Left kidney (tissue), 8 donors: ENCODE measurements at places on chromosomes 12 and 14. TPM values are rescaled to one million over a fixed set of nuclear protein-coding genes. Genes with fewer than 3 reads are reported as not detected.

DNA sequence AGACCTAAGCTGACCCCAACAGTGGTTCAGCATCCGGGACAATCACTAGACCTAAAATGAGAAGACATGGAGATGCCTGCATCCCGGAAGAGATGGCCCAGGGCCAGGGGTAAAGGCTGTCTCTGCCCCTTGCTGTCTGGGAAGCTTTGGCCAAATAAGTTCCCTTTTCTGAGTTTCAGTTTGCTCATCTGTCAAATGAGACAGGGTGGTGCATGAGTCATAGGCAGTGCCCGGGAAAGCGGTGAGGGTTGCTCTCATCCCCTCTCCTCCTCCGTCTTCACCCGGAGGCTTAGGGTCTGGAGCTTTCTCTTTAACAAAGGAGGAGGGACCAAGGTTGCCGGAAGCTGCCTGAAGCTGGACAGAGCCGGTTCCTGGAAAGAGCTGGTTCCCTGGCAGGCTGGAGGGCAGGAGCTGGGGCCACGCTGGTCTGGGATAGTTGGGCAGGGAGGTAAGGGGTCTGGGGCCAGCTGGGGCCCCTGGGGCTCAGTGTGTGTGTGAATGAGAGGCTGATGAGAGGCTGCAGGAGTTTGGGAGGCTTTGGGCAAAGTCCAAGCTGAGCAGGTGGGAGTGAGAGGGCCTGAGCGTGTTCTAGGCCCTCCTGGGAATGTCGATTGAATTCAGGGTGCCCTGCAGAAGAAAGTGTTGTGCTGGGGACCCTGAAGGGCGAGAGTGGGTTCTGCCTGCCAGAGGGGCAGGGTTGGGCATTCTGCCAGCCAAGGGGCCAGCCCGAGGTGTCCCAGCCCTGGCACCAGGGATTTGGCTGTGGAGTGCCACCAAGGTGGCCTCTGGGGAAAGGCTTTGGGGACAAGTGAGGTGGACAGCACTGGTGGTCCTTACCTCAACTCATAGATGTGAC lies at the start of gene SDSL:
Gene SDSL (plus strand): TSS at position 351 of the 856 bp plus-strand sequence. CDS start 5,603 bp downstream, outside the sequence.
- DNase-seq, result peak; percentile 79

GRCh38 chr12:90102957-90103652 lies 394.5 kb upstream of the ATP2B1 start:
- peak; percentile 28 for DNase-seq

DNA sequence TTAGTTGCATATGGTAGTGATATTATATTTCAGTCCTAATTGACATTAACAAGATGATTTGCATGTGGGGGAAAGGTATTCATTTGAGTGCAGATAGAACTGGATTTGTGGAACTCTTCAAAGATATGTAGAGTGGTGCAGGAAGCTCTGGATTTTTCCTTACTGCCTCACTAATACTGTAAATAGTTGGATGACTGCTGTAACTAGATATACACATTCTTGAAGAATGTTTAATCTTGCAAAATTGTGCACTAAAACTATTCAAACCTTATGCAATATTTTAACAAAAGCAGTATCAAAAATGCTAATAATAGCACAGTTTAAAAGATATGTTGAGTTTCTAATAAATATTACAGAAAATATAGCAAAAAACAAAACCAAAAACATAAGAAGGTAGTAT lies 43.1 kb upstream of the ATF7IP start:
- DNase-seq, result no peak

DNA sequence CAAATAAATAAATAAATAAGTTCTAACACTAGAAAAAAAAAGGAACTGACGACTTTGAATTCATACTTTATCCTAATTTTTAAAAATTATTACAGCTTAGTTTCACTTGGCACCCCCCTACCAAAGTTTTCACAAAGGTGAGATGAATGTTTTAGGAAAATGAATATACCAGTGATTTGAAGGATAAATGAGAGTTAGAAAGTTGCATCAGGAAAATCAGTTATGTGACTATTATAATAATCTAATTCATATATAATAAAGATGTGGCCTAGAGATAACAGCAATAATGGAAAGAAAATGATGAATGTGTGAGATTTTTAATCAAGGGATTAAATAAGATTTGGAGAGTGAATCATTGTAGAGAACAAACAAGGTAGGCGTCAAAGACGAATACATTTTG lies 103.0 kb upstream of the RAP1B start:
- DNase-seq, result no peak

DNA sequence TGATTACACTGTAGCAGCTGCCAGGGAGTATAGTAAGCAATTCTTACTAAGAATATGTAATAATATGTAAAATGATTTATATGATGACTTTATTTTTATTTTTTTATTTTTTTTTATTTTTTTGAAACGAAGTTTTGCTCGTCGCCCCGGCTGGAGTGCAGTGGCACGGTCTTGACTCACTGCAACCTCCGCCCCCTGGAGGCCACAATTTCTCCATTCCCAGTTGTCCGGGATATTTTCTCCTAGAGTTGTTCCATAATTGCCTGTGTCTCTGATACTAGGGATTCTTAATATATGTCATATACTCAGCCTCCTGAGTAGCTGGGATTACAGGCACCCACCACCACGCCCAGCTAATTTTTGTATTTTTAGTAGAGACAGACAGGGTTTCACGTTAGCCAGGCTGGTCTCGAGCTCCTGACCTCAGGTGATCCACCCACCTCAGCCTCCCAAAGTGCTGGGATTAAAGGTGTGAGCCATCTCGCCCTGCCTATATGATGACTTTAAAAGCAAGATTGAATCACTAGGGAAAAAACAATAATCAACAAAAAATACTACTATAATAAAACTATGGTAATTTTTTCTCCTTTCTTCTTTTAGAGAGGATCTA lies 12.2 kb upstream of the ITPR2 start:
- no peak for DNase-seq

- no peak for DNase-seq
Observed at GRCh38 chr12:124403273-124403672, 108.4 kb downstream of the RFLNA start.

GRCh38 chr14:92323011-92323915 lies at the start of gene SLC24A4:
Gene SLC24A4 (plus strand): TSS chr14:92323165. CDS start chr14:92323831, 666 bp downstream.
- DNase-seq, result peak; percentile 22

GRCh38 chr14:75879031-75879430 lies 102.8 kb downstream of the TGFB3 start:
- no peak for DNase-seq

DNA sequence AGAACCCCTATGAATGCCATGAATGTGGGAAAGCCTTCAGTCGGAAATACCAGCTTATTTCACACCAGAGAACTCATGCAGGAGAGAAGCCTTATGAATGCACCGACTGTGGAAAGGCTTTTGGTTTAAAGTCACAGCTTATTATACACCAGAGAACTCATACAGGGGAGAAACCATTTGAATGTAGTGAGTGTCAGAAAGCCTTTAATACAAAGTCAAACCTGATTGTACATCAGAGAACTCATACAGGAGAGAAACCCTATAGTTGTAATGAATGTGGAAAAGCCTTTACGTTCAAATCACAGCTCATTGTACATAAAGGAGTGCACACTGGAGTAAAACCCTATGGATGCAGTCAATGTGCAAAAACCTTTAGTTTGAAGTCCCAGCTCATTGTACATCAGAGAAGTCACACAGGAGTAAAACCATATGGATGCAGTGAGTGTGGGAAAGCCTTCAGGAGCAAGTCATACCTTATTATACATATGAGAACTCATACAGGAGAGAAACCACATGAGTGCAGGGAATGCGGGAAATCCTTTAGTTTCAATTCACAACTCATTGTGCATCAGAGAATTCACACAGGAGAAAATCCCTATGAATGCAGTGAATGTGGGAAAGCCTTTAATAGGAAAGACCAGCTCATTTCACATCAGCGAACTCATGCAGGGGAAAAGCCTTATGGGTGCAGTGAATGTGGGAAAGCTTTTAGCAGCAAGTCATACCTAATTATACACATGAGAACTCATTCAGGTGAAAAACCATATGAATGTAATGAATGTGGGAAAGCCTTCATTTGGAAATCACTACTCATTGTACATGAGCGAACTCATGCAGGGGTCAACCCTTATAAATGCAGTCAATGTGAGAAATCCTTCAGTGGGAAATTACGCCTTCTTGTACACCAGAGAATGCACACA lies 22.3 kb downstream of the ZNF268 start:
- DNase-seq, result no peak

INHBC gene
- polyA plus RNA-seq, result 0.27 TPM

BIN2 gene
- 3.2 TPM for polyA plus RNA-seq

NYNRIN gene
- polyA plus RNA-seq, result 54.6 TPM

OVCH1 gene
- polyA plus RNA-seq, result 0.78 TPM

RFX4 gene
- polyA plus RNA-seq, result 0.20 TPM
